ENCODE measurements at places on chromosomes 2 and 18.

DNA sequence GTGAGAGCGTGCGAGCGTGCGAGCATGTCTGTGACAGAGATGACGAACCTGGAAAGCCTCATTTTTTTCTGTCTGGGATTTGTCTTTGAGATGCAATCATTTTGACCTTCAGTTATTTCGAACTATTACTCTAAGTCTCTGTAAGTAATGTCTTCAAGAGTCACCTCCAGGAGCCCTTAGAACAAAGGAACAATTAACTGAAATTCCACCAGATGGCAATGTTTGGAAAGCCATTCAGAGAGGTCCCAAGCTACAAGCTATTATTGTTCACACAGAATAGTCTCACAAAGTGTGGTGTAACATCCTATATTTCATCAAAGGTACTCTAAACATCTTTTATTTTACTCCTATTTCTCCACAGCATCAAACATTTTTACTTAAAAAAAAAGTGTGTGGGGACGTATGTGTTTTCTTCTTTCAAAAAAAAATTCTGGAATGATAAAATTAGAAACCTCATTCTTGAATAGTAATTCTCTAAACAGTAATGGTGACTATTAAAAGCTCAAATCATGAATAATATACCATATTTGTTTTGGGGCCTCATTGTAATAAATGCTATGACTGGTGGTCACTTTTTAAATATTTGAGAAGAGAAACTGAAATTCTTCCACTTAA is 35.1 kb upstream of the MAPRE2 start:
- DNase-seq: peak; percentile 64

DNA sequence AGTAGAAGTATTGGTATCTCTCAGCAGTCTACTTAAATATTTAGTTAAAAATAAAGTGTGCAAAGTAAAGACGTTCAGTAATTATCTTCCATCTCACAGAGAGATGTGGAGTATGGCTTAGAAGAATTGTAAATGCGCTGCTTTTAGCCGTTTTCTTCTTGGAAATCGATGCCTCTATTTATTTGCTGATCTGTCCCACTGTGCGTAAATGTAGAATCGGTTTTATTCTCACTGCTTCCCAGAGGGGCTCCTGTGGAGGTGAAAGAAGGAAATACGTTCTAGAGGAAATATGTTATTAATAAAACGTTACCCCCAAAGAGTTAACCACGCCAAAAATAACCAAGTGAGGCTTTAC is 1.9 kb downstream of the NPAS2 start:
- DNase-seq: no peak

DNA sequence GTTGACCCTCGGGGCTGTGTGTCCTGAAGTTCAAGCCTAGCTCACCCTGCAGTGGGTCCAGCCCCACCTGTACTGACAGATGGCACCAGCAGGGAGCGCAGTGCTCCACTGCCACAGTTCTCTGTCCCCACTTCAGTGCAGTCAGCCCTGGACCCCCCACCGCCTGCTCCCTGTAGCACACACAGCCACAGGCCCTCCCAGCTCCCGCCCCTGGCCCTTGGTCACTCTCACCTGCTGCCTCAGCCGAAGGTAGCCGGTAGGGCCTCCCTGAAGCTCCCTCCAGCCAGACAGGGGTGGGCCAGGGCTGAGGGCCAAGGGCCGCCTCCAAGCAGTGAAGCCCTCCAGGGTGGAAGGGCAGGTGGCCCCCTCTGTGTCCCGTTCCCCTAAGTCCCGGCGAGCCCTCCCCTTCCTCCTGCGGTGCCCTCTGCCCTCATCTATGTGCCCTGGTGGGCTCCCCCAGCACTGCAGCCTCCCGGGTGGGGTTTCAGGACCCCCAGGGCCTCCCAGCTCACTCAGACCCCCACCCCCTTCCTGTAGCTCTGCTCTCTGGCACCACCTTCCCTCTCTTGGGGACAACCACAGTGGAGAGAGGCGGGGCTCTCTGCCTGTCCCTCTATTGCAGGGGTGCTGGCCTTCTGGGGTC is 10.8 kb upstream of the ALPP start:
- no peak for DNase-seq

GRCh38 chr2:9574331-9574730 is 18.7 kb upstream of the ADAM17 start:
- DNase-seq: no peak

DNA sequence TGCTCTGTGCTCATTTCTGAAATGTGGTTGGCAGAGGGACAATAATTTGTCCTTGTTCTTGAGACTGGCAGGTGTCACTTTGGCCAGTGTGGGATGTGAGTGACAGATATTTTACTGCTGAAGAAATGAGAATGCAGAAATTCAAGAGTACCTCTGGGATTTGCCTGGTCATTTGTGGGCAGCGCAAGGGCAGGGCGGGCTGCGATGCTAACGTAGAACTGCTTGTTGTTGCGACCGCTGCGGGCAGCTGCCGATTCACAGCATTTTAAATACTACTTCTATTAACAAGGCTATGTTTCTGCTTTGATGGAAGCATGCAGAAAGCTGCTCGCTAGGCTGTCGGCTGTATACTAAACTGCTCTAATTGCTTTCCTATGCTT is 268.6 kb downstream of the FIGN start:
- peak; percentile 41 for DNase-seq

Measured in NCI-H1105 treated with DMSO at 0.1 percent for 48 hours (cell line).